ENCODE measurements at places on chromosomes 1 and 21.

- DNase-seq, result no peak
These were observed 66.3 kb upstream of the PRDX6 start for GRCh38 chr1:173410794-173411236.

DNA sequence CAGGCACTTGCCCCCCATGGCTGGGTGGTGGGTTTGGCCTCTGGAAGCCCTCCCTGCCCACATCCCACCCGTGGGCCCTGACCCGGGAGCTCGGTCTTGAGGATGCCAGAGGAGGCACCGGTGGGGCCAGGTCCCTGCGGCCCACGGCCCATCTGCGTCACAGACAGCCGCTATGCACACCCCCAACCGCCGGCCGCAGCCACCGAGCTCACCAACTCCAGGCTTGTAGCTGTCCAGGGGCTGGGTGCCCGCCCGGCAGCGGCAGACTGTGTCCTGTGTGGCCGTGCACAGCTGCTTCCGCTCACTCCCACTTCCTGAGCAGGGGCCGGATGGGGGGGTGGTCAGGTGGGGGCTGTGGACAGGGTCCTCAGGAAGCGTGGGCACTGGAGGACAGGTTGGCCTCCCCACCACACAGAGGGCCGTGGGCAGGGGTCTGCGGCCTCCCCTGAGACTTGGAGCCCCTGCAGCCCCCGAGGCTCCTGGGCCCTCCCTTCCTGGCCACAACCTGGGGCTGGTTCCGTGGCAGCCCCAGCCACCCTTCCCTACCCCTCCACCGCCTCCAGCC, 1.1 kb downstream of the TNFRSF4 start:
- no peak for DNase-seq

- no peak for DNase-seq
These were observed 1.9 kb downstream of the PODN start for GRCh38 chr1:53063744-53064515.

DNA sequence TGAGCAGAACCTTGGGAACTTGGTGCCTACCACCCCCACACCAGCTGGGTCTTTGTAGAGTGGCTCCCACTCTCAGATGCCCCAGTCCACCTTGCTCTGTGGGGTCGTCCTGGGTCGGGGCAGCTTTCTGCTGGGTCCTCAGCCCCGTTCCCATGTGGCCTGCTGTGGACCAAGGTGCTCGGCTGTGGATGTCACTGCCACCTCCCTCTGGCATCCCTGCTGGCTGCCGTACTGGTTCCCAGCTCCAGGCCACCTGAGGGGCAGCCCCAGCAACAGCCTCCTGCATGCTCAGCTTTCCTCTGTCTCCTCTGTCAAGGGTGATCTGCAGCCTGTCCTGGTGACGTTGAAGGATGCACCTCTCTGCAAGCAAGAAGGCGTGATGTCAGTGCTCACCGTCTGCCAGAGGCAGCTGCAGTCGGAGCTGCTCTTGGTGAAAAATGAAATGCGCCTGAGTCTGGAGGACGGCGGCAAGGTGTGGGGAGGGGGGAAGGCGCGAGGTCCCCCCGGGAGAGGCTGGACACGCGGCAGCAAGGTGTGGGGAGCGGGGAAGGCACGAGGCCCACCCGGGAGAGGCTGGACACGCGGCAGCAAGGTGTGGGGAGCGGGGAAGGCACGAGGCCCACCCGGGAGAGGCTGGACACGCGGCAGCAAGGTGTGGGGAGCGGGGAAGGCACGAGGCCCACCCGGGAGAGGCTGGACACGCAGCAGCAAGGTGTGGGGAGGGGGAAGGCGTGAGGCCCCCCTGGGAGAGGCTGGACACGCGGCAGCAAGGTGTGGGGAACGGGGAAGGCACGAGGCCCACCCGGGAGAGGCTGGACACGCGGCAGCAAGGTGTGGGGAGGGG, 45.9 kb upstream of the DIP2A start:
- no peak for DNase-seq

DNA sequence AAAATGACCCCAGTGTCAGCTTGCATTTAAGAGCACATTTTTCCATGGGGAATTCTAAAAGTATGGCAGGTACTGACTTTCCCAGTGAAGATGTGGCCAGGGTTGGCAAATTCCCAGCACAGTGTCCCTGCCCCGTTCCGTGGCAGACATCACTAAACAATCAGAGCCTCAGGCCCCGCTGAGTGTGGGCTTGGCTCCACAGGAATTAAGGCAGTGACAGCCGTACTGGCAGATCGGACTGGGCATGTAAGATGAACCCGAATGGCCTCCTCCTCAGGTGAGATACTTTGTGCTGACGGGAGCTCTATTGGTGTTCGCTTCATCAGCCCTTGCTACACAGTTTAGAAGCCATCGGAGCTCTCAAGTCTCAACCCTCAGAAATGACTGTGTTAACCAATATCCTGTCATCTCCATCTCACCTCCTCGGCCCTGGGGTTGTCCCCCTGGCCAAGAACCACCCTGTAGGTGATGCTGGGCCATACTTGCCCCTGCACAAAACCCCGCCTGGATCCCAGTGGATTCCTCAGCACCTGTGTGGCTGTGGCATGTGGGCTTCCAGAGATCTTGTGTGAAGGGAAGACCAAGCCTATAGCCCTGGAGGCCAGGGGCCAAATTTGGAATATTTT, 29.0 kb upstream of the ABCG1 start:
- DNase-seq, result no peak

- DNase-seq, result no peak
These were observed 575.6 kb downstream of the AGBL4 start for GRCh38 chr1:49448200-49448599.

DNA sequence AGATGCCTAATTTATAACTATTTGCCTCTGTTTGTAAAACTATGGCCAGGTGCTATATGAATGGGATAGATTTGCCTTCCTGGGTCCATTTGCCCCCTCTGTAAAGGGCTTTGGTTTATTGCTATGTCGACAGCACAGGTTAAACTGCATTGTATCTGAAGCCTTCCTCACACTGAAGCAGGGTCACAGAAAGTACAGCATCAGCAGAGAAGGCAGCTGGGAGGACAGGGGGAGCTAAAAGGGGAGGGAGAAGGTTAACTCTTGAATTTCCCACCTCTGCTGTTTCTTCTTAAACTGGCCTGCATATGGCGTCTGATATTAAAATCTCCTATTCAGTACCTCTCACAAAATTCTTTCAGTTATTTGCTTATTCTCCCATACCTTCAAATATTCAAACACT, 297.4 kb downstream of the TM2D1 start:
- no peak for DNase-seq

DNA sequence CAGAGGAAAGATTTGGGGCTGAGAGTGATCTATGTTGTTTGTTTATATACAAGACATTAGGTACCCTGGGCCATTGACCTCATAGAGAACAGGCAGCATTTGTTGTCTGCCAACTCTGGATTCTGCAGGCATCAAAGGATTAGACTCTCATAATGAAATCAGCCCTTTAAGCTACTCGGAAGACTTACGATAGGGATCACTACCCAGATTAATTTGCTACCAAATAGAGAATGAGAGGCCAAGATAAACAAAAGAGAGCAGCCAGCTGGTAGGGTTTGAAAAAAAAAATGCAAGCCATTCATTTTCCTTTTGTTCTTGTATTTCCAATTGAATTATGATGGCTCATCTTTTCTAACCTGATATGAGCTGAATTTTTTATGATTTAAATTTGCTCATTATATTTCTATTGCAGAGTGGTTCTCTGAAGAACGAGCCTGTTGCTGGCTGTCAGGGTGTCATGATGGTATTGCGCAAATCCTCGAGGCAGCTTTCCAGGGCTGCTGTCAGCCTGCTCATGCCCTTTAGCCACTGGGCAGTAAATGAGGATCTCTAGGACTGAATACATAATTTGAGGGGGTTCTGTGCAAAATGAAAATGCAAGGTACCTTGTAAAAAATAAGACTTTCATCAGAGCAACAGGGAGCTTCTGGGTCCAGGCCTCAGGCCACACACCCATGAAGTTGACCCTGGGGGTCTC, 116.4 kb upstream of the KCNJ15 start:
- DNase-seq, result no peak

DNA sequence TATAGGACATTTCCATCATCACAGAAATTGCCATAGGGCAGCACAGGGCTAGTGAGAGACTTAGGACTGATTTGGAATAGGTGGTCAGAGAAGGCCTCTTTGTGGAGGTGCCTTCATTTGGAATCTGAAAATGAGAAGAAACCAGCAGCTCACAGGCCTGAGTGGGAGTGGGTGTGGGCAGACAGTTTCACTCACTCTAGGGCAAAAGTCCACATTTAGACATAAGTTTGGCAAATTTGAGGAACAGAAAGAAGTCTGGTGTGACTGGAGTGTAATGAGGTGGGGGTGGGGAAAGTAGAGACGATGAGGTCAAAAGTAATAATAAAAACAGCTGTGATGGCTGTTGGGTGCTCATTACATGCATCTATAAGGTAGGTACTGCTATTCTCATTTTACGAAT, 22.4 kb upstream of the BCAR3 start:
- DNase-seq, result no peak

DNA sequence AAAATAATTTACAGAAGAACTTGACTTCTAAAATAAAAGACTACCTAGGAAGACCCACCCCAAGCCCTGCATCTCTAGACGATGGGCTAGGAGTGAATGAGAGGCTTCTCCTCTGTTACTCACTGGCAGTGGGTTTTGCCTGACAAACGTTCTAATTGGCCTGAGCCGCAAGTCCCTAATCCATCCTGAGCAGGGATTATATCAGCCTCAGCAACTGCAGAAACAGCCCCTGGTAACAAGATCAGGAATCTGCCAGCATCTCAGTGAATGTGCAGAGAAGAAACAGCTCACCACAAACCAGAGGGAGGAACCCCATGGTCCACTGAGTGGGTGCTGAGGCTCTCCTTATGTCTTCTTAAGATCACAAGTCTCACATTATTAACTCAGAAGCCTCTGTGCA, 240.6 kb downstream of the BRINP2 start:
- DNase-seq, result no peak

- no peak for DNase-seq
These were observed 131.8 kb downstream of the ACTL8 start for GRCh38 chr1:17886838-17887441.

- DNase-seq, result no peak
These were observed 109.1 kb upstream of the OLIG2 start for GRCh38 chr21:32916522-32917099.

DNA sequence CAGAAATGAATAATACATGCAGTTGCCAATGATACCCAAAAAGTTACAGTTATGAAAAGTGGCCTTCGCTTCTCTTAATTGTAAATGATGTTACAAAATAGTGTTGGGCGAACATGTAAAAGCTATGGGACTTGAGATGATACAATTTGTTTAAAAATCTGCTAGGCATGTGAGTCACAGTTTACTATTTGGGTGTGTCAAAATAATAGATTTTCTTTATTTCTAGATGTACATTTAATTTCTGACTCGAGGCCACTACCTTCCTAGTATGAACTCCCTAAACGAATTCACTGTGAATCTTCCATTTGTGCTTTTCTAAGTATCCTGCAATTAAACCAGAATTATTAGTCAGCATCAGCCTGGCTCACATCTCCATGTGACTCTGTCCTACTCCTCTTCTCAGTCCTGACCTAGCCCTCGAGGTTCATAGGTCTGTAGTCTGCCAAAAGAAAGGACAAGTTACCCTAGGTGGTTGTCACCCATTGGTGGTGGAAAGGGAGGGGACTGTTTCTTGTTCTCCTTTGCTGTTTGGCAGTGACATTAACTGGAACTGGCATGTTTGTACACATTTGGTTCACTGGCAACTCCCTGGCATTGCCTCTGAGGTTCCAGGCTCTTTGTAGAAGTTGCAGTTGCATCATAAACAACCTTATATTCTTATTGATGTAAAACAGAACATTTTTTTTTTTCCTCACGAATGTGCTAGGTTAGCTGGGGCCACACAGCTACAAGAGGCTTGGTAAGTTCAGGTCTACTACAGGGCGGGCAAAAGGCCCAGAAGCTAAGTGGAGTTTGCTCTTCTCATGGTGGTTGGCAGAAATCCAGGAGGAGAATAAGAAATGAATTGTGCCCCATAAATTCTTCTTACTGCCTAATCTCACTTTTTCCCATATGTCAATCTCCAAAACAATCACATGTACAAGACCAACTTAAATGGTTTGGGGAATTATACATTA, 746.5 kb upstream of the ADAMTS5 start:
- DNase-seq, result no peak

- DNase-seq, result no peak
These were observed 100.9 kb downstream of the TSEN15 start for GRCh38 chr1:184152434-184152898.

DNA sequence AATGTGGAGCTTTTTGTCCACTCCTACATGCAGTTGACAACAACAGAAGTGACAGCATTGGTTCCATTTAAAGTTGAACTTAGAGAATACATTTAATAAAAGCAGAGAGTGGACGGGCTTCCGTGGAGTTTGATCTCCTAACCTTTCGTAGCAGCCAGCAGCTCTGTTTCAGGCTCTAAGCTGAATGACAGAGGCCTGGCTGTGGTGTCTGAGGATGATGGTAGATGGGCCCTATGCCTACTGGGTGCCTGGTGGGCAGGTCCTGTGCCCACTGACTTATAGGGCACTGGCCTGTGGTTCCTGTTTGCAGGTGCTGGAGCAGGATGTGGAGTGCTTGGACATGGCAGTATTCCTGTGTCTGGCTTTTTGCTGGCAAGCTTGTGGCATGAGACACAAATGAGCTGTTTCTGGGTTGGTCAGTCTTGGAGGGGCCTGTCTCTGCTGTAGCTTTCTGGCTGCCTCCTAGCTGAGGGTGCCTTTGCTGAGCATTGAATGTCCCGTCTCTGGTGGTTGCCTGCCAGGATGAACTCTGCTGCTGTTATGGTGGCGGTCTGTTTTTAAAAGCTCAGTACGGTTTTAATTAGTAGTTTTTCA, 54.6 kb downstream of the PRDM2 start:
- no peak for DNase-seq

DNA sequence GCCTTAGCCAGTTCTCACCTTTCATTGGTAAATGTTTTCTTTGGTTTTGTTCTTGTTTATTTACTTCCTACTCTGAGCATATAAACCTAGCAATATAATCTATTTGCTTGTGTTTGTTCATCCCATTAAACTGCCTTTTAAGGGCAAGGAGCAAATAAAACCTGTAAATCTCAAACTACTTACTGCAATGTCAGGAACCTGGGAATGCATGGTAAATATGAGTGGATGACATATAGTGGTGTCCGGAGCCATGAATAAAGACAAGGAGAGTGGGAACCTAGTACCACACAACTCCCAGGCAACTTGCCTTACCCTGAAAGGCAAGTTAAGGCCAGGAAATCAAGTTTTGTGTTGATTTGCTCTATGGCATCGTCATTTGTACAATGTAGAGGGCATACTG, 1133.7 kb upstream of the NCAM2 start:
- DNase-seq, result no peak

- DNase-seq, result no peak
These were observed 3.1 kb upstream of the MMP23B start for GRCh38 chr1:1628754-1629429.

DNA sequence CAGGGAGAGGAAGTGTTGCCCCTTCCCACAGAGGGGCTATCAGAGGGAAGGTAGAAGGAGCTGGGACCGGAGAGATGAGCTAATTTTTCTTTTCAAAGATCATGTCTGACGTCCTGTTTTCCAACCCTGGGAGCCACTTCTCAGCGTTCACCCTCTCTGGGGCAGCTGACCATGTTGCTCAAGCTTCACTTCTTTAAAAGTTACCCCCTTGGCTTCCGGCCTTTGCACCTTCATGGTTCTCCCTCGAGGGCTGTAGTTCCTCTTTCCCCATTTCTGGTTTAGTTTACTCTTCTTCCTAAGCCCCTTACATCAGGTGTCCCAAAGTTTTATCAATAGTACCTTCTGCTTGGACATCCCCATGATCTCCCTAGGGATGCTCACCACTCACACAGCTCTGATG, 23.8 kb upstream of the CSF1 start:
- DNase-seq, result no peak

Measured in stimulated activated CD4-positive, alpha-beta T cell treated with anti-CD3 and anti-CD28 coated beads, Interleukin-15, amount 100 ng/mL, for 1 hour (primary cell).